Hematopoietic multipotent progenitor cell treated with erythropoietin and hydrocortisone succinate and interleukin-3 and kit ligand, for 8 days (in vitro differentiated cells): ENCODE measurements at places on chromosomes 4 and X.

- no peak for DNase-seq
Observed at GRCh38 chrX:76919761-76920160, 492.3 kb downstream of the MAGEE1 start.

DNA sequence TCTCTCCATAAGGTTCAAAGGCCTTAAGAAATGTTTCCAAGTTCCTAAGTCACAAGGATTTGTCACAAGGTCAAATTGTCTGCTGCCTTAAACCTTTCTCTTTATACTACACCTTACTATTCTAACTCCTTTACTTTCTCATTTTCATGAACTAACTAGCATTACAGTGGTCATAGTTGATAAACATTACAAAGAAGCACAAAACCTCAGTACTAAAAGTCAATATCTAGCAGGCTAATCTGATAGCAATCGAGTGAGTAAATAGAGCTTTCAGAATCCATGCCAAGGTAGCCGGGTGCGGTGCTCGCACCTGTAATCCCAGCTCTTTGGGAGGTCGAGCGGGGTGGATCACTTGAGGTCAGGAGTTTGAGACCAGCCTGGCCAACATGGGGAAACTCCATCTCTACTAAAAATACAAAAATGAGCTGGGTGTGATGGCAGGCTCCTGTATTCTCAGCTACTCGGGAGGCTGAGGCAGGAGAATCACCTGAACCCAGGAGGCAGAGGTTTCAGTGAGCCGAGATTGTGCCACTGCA, 510.0 kb downstream of the GBA3 start:
- no peak for DNase-seq

GRCh38 chrX:153200462-153200861, 21.4 kb downstream of the MAGEA1 start:
- no peak for DNase-seq

DNA sequence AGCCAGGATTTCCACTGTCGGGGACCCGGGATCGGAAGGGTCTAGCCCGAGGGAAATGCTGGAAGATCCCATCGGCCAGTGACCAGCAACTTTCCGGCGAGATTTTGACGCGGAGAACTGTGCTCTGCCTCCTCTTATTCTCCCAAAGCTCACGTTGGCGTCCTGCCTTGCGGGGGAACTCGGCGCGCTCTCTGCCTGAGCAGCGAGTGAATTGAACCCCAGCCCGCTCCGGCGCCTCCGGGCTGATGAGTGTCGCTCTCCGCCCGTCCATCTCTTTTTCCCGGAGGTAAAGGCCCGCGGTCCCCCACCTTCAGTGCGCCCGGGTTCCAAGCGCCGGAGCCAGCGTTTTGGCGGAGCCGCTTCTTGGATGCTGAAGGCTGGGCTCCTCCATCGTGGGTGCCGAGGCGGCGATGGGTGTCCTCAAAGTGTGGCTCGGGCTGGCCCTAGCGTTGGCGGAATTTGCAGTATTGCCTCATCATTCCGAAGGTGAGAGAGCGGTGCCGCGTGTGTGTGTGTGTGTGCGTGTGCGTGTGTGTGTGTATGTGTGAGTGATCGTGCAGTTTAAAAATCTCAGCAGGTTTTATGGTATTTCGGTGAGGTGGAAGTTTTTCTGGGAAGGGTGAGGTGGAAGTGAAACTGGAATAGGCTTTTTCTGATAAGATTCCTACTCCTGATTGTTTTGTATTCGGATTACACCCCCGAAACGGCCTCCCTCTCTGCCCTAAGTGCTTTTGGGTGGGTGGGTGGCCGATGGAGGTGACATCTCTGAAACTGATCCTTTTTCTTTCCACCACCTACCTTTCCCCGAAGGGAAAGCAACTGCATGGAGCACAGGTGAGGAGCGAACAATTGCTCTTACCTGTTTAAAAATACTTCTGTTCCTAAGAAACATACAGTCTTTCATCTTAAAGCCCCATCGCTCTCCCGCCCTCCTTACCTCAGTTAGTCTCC, 752 bp downstream of the FRAS1 start:
- DNase-seq: no peak

- DNase-seq: peak; percentile 11
Observed at GRCh38 chr4:129043523-129043922, 49.8 kb downstream of the SCLT1 start.

DNA sequence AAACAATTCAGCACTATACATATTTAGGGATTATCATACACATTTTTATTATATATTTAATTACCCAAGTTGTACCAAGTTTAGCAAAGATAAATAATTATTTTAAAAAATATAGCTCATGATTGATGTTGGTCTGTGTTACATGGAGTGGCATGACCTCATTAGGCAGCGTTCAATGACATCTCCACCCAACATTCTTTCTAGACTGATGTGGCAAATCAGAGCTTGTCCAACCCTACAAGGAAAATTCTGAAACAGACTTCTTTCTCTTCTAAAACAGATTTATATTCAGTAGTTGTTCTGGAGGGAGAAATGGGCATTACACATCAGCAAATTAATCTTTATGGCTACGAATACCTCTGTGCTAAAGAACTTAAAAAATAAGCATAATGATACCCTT, 189.7 kb downstream of the PDGFC start:
- no peak for DNase-seq

- DNase-seq: peak; percentile 66
Observed at GRCh38 chr4:108166441-108167315, 2.1 kb downstream of the LEF1 start.

GRCh38 chr4:185090592-185090991, 52.5 kb upstream of the SLC25A4 start:
- DNase-seq: no peak

- no peak for DNase-seq
Observed at GRCh38 chr4:61049018-61049417, 151.1 kb upstream of the ADGRL3 start.

DNA sequence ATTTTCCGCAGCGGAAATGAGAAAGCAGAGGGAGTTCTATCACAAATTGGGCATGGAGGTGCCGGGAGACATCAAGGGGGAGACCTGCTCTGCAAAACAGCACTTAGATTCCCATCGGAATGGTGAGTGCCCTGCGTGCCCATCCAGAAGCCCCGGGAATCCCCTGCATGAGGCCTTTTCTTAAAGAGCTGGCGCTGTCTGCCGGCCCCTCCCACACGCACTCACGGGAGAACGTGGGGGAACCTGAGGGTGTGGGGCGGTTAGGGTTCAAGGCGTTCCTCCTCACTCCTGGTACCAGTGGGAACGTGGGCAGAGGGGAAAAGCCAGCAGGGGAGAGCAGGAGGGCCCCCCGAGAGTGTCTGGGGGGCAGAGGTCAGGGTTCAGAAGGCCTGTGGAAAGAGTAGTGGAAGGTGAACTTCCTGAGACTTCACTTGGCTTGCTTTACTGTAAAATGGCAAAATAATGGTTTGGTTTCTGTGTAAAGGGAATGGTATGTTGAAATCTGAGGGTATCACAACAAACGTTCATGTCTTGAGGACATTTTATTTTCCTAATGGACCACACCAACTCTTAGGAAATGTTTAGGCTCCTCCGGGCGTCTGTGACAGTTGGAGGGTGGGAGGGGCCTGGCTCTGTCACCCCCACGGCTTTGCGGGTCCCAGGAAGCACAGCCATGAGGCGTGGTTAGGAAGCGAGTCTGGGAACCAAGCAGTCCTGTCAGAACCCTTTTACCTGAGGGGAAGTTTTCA, 38.0 kb downstream of the PCGF3 start:
- no peak for DNase-seq

DNA sequence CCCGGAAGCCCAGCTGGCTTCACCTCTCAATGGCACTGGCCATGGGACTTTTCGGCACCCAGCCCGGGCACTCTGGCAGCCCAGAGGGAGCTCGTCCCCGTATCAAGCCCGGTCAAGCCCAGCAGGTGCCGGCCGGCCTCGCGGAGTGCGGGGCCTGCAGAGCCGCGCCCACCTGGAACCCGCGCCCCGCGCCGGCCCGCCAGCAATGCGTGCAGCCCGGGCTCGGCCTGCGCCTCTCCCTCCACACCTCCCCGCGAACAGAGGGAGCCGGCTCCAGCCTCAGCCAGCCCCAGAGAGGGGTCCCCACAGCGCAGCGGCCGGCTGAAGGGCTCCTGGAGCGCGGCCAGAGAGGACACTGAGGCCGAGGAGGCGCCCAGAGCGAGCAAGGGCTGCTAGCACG, 133.6 kb upstream of the FRG1 start:
- DNase-seq: no peak

DNA sequence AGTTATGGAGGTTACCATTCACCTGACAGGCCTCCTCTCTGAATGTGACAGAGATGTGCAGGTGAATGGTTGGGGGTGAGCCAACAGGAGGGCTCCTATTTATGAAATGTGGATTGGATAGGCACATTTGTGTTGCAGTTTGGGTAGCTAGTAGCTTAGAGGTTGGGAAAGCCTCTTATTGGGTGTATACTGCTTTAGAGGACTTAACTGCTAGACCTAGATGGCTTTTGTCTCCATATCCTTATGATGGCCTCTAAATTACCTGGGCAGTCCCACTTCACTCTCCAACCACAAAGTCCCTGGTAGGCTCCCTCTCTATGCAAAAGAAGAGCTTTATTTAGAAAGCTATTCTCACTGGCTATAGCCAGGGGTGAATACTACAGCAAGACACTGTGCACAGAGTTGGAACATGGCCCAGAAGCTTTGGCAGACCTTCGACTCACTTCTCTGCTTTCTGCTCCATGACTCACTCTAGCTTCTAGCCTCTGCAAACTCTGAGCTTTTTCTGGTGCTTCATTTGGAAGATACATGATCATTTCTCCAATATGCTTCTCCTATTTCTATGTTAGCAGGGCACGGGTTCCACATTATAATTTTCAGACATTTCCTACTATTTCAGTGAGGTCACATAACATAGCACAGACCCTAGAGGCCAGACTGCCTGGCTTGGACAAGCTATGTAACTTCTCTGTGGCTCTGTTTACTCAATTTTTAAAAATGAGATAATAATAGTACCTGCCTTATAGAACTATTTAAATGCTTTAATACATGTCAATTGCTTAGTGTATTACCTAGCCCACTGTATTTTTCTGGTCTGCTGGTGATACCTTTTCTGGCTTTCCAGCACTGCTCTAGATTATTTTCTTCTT, 6.0 kb upstream of the VGLL1 start:
- no peak for DNase-seq

DNA sequence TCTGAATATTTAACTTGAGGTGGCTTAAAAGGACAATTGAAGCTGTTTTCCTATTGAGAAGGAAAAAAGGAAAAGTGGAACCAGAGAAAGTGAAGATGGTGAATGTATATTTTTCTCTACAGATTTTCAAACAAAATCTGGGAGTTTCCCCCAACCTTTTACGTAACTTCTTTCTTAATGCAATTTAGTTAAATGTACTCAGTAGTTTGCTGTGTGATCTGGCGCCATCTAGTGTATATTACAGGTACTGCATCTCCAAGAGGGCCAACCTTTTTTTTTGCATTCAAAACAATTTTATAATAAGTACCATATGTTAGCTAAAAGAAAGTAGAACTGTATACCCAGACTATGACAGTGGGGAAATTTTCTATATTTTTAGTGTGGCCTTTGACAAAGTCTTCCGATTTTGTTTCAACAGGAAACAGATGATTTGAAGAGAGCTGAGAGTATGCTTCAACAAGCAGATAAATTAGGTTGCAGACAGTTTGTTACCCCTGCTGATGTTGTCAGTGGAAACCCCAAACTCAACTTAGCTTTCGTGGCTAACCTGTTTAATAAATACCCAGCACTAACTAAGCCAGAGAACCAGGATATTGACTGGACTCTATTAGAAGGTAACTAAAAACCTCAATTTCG, 82.0 kb downstream of the PLS3 start:
- DNase-seq: peak; percentile 28

GRCh38 chrX:32137525-32137924, 1065.7 kb upstream of the FTHL17 start:
- no peak for DNase-seq

GRCh38 chr4:45004326-45004725, 278.0 kb upstream of the GNPDA2 start:
- DNase-seq: no peak
